ENCODE measurements at places on chromosomes 7 and 10. TPM values are rescaled to one million over a fixed set of nuclear protein-coding genes. Genes with fewer than 3 reads are reported as not detected.

Gene HEPACAM2
- total RNA-seq: not detected

Gene P4HA1
- 21.7 TPM for total RNA-seq

Gene NPFFR1
- total RNA-seq: not detected

Gene C7orf33
- total RNA-seq: not detected

Gene UBE2D1
- total RNA-seq: 6.8 TPM

Gene DNA2
- total RNA-seq: 10.5 TPM

Gene NOD1
- total RNA-seq: 7.0 TPM

Gene OR6B1
- total RNA-seq: not detected

Gene ITPRID1
- total RNA-seq: not detected

Gene AS3MT
- 0.94 TPM for total RNA-seq

Gene UNCX
- 0.09 TPM for total RNA-seq

Gene EPHB6
- 0.53 TPM for total RNA-seq

Gene SPDYE1
- total RNA-seq: not detected

Gene PNLIPRP3
- total RNA-seq: not detected

Gene TCAF2
- total RNA-seq: 0.36 TPM

Gene LHPP
- 12.8 TPM for total RNA-seq

Gene ENTPD1
- not detected for total RNA-seq

Measured in A549 treated with RU486 at 1 μM for 4 hours (cell line).